ENCODE measurements at places on chromosomes 5 and 9. TPM values are rescaled to one million over a fixed set of nuclear protein-coding genes. Genes with fewer than 3 reads are reported as not detected.

EIF4E1B gene
- not detected for total RNA-seq

- no peak for DNase-seq
Measured at GRCh38 chr5:1746371-1747078, 53.1 kb downstream of the MRPL36 start.

- DNase-seq: peak; percentile 16
Measured at GRCh38 chr9:137632230-137633161, 13.7 kb downstream of the EHMT1 start.

KIF24 gene
- total RNA-seq: 3.5 TPM

DNA sequence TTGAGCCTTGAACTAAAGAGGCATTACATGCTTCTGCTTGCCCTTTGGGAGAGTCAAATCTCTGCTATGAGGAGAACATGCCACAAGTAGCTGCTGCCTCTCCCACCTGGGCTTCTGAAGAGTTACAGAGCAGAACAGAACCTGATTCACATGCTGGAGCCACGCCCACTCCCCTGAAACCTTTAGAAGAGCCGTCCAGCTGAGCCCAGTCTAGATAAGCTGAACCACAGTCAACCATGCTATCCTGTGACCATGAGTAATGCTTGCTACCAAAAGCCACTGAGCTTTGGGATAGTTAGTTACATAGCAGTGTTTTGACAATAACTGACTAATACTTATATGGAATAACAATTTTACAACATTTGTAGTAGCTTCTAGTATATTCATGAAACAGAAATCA is 111.0 kb upstream of the VCAN start:
- DNase-seq: no peak

NR6A1 gene
- total RNA-seq: under 0.01 TPM

TIFAB gene
- total RNA-seq: not detected

PIP5KL1 gene
- 2.6 TPM for total RNA-seq

GRCh38 chr9:127116088-127116726 is 6.2 kb downstream of the ANGPTL2 start:
- no peak for DNase-seq

DNA sequence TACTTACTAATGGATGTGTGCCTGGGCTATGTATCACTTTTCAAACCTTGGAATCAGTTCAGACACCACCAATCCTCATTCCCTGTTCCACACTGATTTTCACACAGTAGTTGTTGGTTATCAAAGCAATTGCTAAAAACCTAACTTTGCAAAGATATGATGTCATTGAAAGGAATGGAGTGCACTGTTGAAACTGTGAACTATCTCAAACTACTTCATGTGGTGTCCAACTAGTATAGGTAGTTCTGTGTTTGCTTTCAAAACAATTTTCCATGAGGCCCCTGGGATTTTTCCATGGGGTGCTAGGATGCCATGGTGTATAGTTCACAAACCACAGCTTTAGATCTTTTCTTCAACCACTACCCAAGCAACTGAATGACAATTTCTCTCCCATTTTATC is 17.8 kb downstream of the INIP start:
- DNase-seq: no peak

DNA sequence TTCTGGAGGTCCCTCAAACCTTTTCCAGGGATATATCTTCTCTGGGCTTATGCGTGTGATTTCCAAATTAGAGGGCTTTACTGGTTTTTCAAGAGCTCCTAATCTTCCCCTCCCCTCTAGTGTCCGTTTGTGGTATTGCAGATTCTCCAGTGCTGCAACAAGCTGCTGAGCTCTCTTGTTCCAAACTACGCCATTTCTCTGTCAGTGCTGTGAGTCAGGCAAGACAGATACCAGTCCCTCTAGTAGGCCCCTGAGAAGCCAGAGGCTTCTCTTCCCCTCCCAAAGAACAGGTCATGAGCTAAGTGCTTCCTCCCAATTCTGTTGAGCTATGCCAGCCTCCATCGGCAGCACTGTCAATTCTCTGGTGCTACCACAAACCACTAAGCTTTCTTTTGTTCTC is 149.5 kb downstream of the FANCC start:
- peak; percentile 97 for DNase-seq

DNA sequence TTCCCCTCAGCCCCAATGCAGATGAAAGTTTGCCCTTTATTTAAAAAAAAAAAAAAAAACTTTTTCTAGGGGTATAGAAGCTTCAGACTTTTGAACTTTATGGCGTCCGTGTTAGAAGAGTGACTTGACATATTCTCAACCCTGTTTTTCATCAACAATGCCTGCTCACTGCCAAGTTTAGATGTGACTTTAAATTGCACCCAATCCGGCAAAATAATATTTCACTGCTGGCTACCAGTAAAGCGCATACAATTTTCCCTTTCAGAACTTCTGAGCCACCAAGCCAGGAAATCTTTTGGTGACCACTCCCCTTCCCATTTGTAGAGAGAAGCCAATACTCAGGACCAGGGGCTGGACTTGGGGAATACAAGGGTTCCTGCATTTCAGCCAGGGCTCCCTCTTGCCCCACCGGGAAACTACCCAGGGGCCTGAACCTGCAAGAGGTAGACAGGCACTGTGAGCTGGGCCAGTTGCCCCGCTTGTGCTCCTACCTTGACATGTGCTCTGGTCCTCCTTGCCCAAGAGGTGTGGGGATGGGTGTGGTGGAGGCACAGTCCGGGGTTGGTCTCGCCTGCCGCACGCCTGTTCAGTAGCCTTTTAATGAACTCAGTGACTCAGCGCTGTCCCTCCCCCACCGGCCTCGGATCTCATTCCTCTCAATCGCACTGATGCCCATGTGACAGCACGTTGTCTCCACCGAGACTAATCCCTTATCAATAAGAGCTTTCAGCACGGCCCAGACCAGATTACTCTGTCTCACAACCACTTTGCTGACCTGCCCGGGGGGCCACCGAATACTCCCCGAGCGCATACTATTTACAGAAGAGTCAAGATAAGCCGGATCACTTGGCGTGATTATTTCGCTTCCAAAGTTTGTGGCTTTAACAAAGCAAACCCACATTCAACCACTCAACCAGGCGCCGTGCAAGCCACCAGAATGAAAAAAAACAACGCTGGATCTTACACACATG is 226.4 kb downstream of the DCP2 start:
- peak; percentile 73 for DNase-seq

DNA sequence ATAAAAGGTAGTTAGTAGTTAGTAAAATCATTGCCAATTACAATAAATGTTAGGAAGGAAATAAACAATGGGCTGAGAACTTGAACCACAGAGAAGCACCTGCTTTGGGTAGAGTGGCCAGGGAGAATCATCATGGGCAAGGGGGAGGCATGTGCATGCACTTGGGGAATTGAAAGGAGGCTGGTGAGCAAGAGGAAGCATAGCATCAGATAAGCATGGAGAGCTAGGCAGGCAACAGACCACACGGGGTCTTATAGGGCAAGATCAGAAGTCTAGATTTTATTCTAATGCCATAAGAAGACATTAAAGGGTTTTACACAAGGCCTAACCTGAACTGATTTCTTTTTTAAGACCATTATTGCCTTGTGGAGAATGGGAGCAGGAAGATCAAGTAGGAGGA is 93.4 kb downstream of the PIP5K1B start:
- DNase-seq: no peak

DNA sequence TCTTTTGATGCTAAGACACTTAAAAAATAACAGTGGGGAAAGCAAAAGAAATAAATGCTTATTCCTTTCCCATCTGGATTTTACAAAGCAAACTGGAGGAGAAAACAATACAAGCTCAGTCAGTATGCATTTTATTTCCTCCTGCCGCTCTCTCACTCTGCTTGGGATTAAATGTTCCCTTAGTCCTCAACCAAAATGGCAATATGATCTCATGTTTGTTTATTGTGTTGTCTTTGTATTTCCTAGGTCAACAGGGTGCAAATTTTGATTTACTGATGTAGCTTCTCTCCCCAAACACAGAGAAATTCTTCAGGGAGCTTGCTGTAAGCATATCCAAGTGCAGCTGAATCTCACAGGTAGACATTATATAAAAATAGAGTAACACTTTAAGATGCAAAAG is 92.1 kb upstream of the ERBIN start:
- DNase-seq: no peak

PCDHGC5 gene
- 2.6 TPM for total RNA-seq

GRCh38 chr5:171432076-171432475 is 12.6 kb downstream of the FGF18 start:
- no peak for DNase-seq

GRCh38 chr5:115432691-115433090 is 111.9 kb downstream of the FEM1C start:
- peak; percentile 65 for DNase-seq

HTR1A gene
- not detected for total RNA-seq

DNA sequence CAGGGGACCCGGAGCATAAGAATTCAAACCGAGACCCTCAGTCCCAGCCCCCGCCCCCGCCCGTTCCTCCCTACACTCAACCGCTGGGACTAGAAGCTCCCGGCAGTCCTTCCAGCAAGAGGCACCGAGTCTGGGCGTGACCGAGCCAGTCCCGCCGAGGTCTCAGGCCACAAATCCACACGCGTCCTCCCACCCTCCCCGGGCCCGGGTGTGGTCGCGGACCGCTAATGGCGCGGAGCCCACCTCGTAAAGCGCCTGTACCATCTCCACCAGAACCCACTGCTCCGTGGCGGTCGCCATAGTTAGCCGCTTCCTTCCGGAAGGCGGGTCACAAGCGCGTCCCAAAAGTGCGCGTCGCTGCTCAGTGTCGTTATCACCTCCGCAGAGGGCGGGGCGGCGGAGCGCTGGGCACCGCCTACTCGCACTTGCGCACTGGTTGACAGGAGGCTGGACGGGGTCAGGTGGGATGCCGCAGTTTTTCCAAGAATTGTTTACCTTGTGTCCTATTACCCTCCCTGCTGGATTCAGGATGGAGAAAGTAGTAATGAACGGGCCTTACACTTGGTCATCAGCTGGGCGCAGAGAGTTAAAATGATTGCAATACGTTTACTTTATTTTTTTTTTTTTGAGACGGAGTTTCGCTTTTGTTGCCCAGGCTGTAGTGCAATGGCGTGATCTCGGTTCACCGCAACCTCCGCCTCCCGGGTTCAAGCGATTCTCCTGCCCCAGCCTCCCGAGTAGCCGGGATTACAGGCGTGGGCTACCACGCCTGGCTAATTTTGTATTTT is at the start of gene SPTLC1:
Gene SPTLC1 (minus strand): TSS at position 343 of the 788 bp plus-strand sequence. CDS start 43 bp downstream, at position 300.
- peak; percentile 95 for DNase-seq

DNA sequence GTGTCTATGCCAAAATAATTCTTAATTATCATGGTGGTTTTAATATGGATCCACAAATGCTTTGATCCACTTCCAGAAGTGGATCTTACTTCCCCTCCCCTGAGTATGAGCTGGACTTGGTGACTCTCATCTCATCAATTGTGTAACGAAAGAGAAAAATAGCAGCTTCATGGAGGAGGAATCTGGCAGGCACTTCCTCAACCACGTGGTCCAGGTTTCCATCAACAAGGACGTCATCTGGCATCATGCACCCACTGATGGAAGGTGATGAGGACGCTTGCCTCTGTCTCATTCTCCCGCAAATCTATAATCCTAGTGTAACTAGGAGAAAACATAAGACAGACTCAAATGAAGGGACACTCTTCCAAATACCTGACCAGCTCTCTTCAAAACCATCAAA is 54.6 kb upstream of the S1PR3 start:
- DNase-seq: peak; percentile 19

DNA sequence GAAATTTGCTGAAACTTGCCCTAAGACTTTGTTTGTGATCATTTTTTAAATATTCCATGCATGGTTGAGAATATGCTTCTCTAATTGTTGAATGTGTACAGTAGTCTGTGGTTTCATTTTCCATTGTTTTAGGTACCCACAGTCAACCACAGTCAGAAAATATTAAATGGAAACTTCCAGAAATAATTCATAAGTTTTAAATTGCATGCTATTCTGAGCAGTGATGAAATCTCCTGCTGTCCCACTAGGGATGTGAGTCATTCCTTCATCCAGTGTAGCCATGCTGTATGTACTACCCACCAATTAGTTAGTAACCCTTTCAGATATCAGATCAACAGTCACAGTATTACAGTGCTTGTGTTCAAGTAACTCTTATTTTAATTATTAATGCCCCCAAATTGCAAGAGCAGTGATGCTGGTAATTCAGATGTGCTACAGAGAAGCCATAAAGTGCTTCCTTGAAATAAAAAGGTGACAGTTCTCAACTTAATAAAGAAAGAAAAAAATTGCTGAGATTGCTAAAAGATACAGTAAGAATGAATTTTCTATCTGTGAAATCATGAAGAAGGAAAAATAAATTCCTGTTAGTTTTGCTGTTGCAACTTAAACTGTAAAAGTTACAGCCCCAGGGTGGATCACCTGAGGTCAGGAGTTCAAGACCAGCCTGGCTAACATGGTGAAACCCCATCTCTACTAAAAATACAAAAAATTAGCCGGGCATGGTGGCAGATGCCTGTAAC is 79.9 kb upstream of the FBXL17 start:
- DNase-seq: peak; percentile 35

DNA sequence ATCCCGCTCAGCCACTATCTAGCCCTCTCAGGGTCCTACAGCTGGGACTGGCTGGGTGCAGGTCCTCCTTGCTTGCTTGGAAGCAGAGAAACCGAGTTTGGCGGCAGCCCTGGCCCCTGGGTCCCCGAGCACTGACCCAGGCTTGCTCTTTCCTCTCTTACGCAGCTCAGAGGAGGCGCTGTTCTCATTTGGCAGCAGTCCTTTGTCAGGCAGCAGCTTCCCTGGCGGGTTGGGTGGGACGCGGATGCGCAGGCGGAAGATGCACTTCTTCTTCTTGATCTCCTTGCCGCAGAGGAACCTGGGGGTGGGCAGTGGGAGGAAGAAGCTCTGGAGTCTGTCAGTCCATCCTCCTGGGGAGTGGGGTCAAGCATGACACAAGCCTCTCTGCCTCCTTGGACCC is 14.5 kb downstream of the PHF19 start:
- DNase-seq: no peak

GRCh38 chr5:159965031-159965837 is 43.7 kb upstream of the TTC1 start:
- peak; percentile 52 for DNase-seq

DNA sequence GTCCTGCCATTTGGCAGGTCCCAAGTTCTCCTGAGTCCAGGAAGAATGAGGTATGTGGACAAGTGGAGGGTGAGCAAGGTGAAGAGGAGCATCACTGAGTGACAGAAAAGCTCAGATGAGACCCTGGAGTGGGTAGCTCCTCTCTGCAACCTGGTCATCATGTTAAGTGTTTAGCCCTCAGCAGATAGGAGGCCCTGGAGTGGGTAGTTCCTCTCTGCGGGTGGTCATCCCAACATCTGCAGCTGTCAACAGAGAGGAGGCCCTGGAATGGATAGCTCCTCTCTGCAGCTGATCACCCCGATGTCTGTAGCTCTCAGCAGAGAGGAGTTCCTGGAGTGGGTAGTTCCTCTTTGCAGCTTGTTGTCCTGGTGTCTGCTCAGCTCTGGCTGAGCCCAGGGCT is 48.4 kb downstream of the NDUFAF2 start:
- DNase-seq: no peak

CTSV gene
- total RNA-seq: 0.32 TPM

OR1J2 gene
- 0.32 TPM for total RNA-seq

IL9 gene
- not detected for total RNA-seq

DNA sequence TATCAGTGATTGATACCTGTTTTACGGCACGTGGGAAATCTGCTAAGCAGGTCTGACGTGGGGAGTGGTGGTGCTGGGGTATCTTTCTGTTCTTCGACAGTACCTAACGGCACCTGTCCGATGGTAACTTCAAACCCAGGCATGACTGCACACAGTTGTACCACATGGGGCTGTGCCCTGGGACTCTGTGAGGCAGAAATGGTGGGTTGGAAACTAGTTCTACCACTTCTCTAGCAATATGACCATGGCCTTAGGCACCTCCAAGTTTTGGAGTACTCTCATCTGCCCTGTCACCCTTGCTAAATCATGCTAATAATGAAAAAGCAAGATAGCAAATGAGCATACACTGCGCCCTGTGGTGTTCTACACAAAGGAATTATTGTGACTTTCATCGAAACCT is 30.9 kb downstream of the EPB41L4B start:
- DNase-seq: no peak

SLC6A19 gene
- total RNA-seq: not detected

GRCh38 chr5:154005648-154006047 is 33.1 kb downstream of the FAM114A2 start:
- DNase-seq: no peak

RANBP3L gene
- total RNA-seq: 1.3 TPM
